ENCODE measurements at places on chromosomes 4 and X.

GRCh38 chr4:103318327-103318726, 120.2 kb upstream of the CENPE start:
- DNase-seq = no peak

- no peak for DNase-seq
Measured at GRCh38 chr4:77025643-77026321, 50.0 kb downstream of the CCNI start.

- no peak for DNase-seq
Measured at GRCh38 chr4:107069049-107069448, 32.9 kb upstream of the DKK2 start.

- no peak for DNase-seq
Measured at GRCh38 chr4:145824463-145824862, 114.2 kb downstream of the ZNF827 start.

DNA sequence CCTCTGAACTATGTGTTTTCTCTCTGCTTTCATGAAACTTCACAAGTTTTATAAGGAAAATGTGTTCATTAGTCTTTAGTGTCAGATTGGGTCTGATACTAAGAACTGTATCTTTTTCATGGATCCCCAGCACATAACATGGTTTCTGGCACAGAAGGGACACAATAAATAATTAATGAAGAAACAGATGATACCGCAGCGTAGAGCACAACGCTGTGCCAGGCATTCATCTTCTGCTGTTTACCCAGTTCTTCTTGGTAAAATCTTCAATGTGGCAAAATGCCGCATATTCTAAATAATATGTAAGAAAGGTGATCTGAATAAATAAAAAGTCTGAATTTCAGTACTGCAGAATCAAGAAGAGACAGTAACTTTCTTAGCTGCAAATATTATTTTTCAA, 12.3 kb downstream of the SCARB2 start:
- no peak for DNase-seq

GRCh38 chrX:134794692-134795091, 136.4 kb upstream of the PLAC1 start:
- DNase-seq = no peak

All from hematopoietic multipotent progenitor cell treated with erythropoietin and hydrocortisone succinate and interleukin-3 and kit ligand, for 8 days (in vitro differentiated cells).